Jurkat, Clone E6-1 (cell line): ENCODE measurements at places on chromosomes 6 and 20.

DNA sequence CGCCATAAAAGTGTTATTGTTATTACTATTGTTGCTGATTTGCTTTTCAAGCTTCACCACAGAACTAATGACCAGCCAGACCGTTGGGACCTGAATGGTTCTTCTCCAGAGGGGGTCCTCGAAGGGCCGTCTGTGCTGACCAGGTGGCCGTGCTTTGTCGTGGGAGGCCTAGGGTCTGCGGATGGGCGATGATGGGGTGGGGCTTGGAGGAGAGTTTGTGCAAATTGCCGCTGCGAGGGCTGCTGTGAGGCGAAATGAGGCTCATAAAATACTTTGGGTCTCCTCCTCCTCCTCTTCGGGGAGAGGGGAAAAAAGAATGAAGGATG, 6.0 kb upstream of the ZBTB22 start:
- DNase-seq, result no peak

DNA sequence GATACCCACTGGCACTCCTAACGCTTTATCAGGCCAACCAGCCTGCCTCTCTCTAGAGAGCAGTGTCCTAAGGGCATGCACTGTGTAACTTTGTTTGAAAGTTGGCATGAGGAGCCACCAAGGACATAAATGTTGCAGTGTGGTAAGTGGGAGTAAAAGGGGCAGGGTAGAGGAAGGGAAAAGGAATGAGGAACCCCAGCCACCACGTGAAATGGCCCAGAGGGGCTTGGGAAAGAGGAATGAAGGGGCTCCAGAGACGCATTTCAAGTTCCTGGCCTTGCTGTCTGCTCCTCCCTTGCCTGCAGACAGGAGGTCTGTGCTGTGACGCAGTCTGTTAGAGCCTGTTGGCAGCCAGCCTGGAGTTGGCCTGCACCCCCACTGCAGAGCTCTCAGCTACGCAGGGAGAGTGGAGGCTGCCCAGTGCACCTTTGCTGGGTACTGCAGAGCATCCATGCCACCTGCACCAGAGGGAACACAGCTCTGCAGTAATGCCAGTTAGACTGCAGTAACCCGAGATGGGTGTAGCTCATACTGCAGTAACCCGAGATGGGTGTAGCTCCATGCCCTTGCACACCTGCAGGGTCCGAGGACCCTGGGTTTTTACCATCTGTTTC, 86.8 kb upstream of the SNAP25 start:
- DNase-seq, result no peak

- DNase-seq, result no peak
Observed at GRCh38 chr6:148709577-148709976, 37.3 kb upstream of the UST start.

DNA sequence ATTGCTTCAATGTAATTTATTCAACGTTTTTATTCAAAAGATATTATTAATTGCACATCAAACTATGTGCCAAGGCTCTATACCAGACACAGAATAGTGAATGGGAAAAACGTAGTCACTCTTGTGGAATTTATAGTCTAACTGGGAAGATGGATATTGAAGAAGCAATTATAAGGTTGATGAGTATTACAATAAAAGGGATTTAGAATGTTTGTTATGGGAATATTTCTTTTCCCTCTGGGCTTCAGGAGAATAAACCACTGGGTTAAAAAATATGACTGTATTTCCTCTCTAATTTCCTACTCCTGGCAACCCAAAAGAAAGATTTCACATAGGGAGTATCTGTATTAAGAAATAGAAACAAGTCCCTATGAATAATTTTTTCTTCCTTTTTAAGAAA, 25.1 kb upstream of the UTRN start:
- no peak for DNase-seq
